ENCODE measurements at places on chromosomes 2 and 18.

- DNase-seq: no peak
These were observed 206.2 kb downstream of the HNMT start for GRCh38 chr2:138170485-138170884.

DNA sequence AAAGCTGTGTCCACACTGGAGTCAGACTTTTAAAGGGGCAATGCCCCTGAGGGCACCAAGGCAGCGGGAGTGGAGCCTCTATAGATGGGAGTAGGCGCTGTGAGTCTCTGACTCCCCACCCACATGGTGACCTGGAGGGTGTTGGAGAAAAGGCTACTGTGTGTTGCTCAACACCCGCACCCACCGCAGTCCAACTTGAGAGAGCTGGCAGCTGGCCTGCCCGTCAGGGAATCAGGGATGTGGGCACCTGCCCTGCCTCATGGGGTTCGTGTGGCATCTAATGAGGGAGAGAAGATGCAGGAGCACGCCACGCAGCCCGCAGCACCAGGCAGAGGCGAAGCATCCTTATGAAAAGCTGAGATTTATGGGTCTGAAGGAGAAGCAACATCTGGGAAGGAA, 84.2 kb downstream of the KLHL29 start:
- DNase-seq: no peak

DNA sequence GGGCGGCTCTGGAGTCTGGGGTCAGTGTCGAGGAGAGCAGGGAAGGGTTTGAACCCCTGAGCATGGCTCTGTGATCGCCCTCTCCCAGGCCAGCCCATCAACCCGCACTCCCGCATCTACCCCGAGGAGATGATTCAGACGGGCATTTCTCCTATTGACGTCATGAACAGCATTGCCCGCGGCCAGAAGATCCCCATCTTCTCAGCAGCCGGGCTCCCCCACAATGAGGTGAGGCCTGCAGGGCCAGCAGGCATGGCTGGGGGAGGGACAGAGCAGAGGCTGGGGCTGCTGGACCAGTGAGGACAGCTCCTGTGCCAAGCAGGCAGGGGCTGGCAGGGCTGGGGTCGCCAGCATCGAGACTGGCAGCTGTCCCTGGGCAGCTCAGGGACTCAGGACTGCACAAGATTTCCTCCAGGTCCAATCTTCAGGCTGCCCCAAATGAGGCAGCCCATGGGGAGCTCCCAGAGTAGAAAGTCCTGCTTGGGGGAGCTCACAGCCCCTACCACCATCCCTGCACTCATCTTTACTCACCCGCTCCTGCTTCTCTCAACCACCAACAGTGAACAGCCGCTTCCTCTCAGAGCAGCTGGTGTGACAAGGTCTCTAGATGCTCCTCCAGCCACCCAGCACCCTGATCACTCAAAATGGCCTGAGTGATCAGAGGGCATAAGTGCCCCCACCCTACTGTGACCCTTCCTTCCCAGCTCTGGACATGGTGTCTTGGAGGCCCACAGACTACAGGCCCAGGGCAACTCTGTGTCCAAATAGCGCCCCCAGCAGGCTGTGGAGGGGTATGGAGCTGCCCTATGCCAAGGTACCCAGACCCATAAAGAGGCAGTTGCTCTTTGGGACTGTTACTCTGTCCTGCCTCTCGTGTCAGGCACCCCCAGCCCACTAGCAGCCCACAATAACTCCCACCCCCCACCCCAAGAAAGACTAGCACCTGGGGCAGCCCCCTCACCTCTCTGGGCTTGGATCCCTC, 18.3 kb upstream of the ANKRD53 start:
- DNase-seq: no peak

DNA sequence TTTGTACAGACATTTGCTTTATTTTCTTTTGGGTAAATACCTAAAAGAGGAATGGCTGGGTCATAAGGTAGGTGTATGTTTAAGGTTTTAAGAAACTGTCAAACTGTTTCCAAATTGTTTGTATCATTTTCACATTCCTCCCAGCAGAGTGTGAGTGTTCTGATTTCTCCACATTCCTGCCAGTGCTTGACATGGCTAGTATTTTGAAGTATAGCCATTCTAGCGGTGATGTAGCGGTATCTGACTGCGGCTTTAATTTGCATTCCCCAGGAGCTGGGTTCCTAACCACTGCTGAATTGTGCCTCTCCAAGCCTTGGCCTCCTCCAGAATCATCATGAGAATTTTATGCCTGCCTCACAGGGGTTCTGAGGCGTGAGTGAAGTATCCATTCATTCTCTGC, 61.8 kb upstream of the ARL4C start:
- no peak for DNase-seq

DNA sequence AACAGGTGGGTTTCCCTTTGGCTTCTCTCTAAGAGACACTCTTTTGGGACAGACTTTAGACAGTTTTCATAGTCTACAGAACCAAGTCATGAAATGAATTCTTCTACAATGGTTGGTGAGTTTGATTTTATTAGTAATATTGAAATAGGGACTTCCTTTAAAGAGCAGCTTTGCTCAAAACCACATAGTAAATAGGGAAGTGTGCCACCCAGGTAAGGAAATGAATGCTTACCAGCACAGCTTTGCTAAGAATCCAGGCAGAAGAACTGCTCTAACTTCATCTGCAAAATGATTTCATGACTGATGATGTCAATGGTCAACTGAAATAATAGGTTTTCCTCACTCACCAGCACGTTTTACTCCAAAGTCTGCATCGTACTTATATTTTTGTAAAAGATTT, 89.2 kb downstream of the NYAP2 start:
- DNase-seq: no peak

- DNase-seq: no peak
These were observed 301.9 kb upstream of the KYNU start for GRCh38 chr2:142575561-142575960.

GRCh38 chr2:119537792-119538191, 6.5 kb upstream of the CFAP221 start:
- no peak for DNase-seq

DNA sequence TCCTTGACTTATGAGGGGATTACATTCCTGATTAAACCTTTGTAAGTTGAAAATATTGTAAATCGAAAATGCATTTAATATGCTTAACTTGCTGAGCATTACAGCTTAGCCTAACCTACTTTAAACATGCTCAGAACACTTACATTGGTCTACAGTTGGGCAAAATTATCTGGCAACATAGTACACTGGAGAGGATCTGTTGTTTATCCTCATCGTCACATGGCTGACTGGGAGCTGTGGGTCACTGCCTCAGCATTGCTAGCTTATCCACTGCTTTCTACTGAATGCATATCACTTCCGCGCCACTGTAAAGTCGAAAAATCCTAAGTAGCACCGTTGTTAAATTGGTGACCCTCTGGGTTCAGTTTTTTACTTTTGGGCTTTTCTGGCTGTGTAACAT, 13.7 kb downstream of the PMS1 start:
- no peak for DNase-seq

- no peak for DNase-seq
These were observed 86.1 kb downstream of the TRIP12 start for GRCh38 chr2:229835596-229836283.

DNA sequence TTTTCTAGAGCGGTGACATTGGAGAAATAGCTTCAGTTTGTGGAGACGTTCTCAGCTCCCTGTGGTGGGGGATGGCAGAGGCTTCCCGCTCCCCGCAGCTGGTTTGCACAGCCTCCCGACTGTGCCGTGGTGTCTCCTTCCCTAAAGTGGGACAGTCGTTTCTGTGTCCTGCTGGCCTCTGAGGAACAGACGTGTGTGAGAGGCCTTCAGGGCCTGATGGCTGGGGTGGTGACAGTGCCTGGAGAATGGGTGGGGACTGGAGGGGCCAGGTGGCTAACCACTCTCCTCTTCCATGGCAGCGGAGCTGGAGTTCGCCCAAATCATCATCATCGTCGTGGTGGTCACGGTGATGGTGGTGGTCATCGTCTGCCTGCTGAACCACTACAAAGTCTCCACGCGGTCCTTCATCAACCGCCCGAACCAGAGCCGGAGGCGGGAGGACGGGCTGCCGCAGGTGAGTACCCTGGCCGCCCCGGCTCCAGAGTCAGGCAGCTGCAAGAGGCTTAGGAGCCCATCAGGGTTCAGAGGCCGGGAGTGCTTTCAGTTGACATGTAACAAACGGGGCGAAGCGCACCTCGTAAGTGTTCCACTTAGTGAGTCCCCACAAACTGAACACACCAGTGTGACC, 105.4 kb downstream of the FAM210A start:
- no peak for DNase-seq

DNA sequence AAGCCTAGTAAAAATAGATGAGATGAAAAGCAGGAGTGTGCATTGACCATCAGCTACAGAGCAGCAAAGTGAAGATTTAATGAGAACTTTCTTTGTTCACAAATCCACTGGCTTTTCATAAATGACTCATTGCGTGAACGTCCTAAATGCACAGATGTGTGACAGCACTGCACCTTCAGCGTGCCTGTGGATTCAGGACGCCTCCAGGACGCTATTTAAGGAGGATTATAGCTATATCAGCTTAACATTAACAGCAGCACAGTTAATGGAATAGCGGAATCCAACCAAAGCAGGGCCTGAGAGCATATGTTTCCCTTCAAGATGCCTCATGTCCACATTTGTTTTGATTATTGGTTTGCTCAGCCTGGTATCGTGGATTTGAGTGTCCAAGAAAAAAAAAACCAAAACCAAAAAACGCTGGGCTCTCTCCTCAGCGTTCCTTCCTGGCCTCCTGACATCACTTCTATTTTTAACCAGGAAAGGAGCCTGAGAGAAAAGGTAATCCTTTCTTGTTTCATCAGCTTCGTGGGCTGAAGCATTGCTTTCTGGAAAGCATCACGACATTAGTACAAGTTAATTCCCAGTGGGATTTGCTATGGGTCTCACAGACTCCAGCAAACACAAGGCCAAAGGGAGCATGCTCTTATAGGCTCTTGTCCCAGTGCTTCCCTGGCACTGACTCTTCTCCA, 447.0 kb upstream of the SMIM21 start:
- no peak for DNase-seq

DNA sequence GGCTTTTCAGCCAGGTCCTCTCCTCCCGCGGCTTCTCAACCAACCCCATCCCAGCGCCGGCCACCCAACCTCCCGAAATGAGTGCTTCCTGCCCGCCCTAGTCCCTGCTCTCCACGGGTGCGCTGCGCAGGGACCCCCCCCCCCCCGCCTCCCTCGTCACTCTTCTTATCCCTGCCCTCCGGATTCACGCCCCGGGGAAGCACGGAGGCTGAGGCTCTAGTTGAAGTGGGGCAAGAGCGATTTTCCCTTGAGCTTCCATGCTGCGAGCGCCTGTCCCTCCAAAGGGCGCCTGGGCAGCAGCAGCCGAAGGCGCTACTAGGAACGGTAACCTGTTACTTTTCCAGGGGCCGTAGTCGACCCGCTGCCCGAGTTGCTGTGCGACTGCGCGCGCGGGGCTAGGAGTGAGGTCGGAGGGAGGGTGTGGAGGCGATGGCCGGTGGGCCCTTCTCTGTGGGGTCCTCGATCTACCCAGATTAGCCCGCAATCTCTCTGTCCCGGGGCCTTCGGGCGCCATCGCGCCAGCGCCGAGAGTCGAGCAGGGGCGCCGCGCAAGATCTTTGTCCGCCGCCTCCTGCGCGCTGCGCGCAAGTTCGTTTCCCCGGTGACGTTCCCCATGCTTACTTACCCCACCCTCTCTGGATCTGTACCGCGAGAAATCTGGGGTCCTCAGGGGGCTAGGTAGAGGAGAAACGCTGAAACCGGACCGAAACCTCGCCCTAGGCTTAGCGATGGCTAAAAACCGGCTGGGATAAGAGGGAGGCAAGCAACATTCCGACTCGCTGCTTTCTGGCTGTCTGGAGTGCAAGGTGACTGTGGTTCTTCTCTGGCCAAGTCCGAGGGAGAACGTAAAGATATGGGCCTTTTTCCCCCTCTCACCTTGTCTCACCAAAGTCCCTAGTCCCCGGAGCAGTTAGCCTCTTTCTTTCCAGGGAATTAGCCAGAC, 677 bp downstream of the GAD1 start:
- peak; percentile 41 for DNase-seq

DNA sequence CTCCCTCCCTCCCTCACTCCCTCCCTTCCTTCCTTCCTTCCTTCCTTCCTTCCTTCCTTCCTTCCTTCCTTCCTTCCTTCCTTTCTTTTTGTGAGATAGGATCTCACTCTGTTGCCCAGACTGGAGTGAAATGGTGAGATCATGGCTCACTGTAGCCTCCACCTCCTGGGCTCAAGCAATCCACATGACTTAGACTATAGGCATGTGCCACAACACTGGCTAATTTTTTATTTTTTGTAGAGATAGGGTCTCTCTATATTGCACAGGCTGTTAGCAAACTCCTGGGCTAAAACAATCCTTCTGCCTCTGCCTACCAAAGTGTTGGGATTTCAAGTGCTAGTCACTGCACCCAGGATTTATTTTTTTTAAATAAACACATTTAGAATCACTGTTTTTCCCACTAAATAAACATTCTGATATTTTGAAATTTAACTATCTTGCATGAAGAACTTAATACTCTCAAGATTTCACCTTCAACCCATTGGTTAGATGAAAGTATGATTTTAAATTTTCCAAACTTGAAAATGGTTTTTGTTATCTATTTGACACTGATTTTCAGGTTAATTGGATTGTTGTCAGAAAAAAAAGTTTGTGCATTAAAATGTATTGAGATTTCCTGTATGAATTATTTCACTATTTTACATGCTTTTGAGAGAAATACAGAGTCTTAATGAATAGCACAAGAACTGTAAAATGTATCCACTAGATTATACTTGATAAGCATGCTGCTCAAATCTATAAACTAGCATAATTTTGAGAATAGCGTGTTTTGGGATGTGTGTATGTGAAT, 745.1 kb downstream of the TSN start:
- DNase-seq: no peak

- DNase-seq: peak; percentile 29
These were observed 355.1 kb upstream of the ZC3H15 start for GRCh38 chr2:186130748-186131641.

GRCh38 chr2:233691443-233692433, 952 bp upstream of the UGT1A6 start:
- no peak for DNase-seq

DNA sequence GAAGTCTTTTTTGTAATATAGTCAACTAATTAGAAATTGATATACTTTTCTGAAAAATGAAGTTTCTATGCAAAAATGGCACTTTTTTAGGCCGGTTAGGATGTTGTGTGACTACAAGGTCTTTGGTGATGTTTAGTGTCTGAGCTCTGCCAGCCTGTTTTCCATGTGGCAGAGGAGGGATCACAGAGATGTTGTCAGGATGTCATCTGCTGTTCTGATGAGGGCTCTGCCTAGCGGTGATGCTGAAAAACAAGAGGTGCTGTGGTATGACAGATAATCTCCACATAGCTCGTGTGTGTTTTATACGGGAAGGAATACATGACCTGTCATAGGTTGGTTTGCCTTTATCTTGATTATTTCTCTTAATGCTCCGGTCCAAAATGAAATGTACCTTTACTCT, 12.0 kb upstream of the IAH1 start:
- no peak for DNase-seq

- DNase-seq: no peak
These were observed 21.5 kb downstream of the CHCHD5 start for GRCh38 chr2:112605926-112606325.

DNA sequence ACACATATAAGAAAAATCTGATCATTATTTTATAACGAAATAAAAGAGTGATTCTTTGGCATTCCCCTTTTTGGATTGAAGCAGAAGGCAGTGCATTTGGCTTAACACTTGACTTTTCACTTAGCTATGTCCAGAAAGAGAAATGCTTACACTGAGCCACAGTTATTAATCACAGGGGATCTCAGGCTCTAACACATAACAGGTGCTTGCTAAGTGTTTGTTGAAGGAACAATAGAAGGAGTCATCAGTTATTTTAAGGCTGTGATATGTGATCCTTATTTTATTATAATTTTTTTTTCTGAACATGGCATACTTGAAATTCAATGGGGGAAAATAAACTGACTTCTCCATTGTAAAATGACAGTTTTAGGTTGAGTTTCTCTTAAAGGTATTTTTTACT, 209.5 kb downstream of the UBE2E3 start:
- DNase-seq: no peak

GRCh38 chr2:103743195-103743594, 981.4 kb downstream of the TMEM182 start:
- DNase-seq: no peak

All from NCI-H1105 treated with DMSO at 0.1 percent for 48 hours (cell line).